ENCODE measurements at places on chromosomes 2 and 18. TPM values are rescaled to one million over a fixed set of nuclear protein-coding genes. Genes with fewer than 3 reads are reported as not detected.

CTIF gene
- total RNA-seq = 65.2 TPM

LOXL3 gene
- 11.6 TPM for total RNA-seq

HJURP gene
- 28.3 TPM for total RNA-seq

UCN gene
- 6.7 TPM for total RNA-seq

LYPD6 gene
- 0.45 TPM for total RNA-seq

AMER3 gene
- 0.58 TPM for total RNA-seq

PLCL1 gene
- total RNA-seq = 2.2 TPM

TMEM178A gene
- total RNA-seq = 4.5 TPM

TGFA gene
- total RNA-seq = not detected

HOXD1 gene
- total RNA-seq = not detected

DPP4 gene
- total RNA-seq = 0.58 TPM

CRIM1 gene
- 158 TPM for total RNA-seq

CRYBA2 gene
- not detected for total RNA-seq

NT5C1B gene
- not detected for total RNA-seq

CD226 gene
- 3.3 TPM for total RNA-seq

SAG gene
- total RNA-seq = 1.5 TPM

FAM228B gene
- not detected for total RNA-seq

ITPRID2 gene
- 209 TPM for total RNA-seq

PKDCC gene
- 66.8 TPM for total RNA-seq

MSTN gene
- not detected for total RNA-seq

MBP gene
- total RNA-seq = 66.5 TPM

GNAL gene
- 5.3 TPM for total RNA-seq

EPB41L5 gene
- 44.3 TPM for total RNA-seq

SALL3 gene
- not detected for total RNA-seq

GYPC gene
- 31.3 TPM for total RNA-seq

RAMP1 gene
- total RNA-seq = 22.2 TPM

XDH gene
- total RNA-seq = 0.87 TPM

TNP1 gene
- total RNA-seq = not detected

PSMG2 gene
- 78.8 TPM for total RNA-seq

TMEM198 gene
- not detected for total RNA-seq

TDRD15 gene
- not detected for total RNA-seq

CHRNG gene
- not detected for total RNA-seq

EPHA4 gene
- total RNA-seq = 11.0 TPM

UGT1A8 gene
- 7.2 TPM for total RNA-seq

GAL3ST2 gene
- not detected for total RNA-seq

ARHGAP15 gene
- total RNA-seq = 44.9 TPM

POTEI gene
- not detected for total RNA-seq

GBX2 gene
- total RNA-seq = not detected

XIRP2 gene
- total RNA-seq = not detected

ARHGAP25 gene
- total RNA-seq = 14.6 TPM

MC5R gene
- total RNA-seq = not detected

KCNK3 gene
- 1.2 TPM for total RNA-seq

ADAM23 gene
- total RNA-seq = not detected

PGAP1 gene
- 56.9 TPM for total RNA-seq

TTN gene
- 1.8 TPM for total RNA-seq

CYS1 gene
- total RNA-seq = 33.8 TPM

RFX8 gene
- total RNA-seq = 0.92 TPM

MAB21L4 gene
- 0.55 TPM for total RNA-seq

C2orf15 gene
- 5.1 TPM for total RNA-seq

NYAP2 gene
- total RNA-seq = 0.18 TPM

CLEC4F gene
- total RNA-seq = not detected

ANKRD29 gene
- 150 TPM for total RNA-seq

EGR4 gene
- not detected for total RNA-seq

TEX44 gene
- not detected for total RNA-seq

EFEMP1 gene
- total RNA-seq = 131 TPM
